ENCODE measurements at places on chromosomes 3 and 15.
A peak's percentile ranks its signal among the peaks of the same experiment; 100 is the strongest.

DNA sequence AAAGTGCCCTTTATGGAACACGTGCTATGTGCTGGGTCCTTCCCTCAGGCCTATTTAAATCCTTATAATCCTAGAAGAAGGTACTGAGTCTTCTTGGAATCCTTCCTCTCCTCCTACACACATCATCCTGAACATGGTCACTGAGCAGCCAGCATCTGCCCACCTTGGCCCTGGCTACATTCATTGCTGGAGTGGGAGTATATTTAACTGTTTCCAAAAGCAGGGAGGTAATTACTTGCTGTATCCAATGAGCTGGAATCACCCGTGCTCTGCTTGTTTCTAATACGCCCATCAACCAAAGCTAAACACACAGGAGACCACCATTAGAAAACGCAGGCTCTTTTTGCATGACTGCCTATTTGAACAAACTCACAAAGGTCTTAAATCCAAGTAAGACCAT is 122.2 kb downstream of the RORA start:
- no peak for DNase-seq

DNA sequence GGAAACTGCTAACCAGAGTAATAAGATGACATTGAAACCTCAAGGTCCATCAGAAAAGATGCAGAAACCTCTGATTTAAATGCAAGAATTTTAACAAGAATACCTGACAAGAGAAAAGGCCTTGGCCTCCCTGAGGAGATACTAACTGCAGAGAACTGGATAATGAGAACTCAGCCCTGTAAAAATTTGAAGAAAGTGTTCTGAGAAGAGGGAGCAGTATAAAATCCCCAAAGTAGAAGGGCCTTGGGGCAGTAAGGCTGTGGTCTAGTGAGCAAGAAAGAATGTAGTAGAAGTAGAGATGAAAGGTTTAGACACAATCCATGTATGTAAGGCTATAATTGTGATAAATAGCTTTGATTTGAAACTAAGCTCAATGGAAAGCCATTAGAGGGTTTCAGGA is 394.1 kb downstream of the ZBBX start:
- no peak for DNase-seq

DNA sequence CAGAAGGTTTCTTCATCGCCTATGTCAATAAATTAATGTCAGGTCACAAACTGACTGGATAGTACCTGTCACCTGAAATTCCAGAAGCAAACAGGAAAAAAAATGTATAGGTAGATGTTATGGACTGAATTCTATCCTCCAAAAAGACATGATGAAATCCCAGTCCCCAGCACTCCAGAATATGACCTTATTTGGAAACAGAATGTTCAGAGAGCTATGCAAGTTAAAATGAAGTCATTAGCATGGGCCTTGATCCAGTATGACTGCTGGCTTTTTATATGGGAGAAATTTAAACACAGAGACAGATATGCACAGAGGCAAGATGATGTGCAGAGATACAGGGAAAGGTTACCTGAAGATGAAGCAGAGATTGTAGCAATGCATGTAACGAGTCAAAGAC is 953.4 kb downstream of the ZPLD1 start:
- no peak for DNase-seq

GRCh38 chr15:56082263-56082761 is 88.9 kb upstream of the NEDD4 start:
- no peak for DNase-seq

DNA sequence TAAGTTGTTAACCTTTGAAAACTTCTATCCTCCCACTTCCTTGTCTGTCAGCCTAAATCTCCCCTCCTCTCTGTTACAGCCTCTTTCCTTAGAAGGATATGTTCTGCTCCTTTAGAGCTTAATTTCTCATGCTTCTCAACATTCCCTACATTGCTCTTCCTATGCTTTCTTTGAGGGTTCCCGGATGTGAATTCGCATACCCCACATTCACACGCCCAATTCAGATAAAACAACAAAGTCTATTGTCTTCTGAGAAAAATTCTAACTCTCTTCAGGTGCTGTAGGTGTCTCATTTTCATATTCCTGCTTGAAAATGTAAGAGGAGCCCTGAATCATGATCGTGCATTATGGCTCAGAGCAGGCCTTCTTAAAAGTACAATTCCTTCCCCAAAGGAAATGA is 171.8 kb upstream of the DPH6 start:
- DNase-seq, result no peak

DNA sequence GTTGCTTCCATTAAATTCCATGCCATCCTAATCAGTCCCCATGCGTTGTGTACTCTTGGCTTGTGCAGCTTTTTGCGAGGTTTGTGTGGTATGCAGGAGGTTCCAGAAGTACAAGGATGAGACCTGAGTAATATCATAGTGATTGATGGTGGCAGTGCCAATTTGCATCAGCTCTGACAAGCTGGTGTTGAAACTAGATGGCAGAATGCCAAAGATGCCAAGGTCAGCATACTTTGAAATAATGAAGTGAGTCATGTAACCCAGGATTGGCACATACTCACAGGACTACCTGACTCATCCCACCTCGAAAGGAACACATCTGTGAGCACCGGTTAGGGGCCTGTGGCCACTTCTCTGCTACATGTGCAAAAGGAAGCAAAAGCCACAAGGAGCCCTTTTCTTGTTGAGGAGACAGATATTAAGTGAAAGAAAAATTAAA is 14.3 kb downstream of the KAT2B start:
- peak; percentile 85 for DNase-seq

DNA sequence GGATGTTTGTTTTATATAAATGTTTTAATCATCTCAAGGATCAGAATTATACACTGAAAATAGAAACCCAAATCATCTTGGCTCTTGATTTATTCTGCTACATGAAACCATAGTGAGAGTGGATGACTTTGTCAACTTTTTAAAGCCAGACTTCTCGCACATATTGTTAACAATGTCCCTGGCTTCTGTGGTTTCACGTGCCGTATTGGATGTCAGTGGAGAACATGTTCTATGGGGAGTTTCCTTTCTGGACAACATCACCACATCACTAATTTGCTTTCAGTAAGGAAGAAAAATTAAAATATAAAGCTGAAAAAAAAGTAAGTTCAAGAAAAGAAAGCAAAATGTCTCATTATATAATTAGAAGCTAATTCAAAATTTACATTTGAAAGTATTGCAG is 297.1 kb upstream of the MME start:
- no peak for DNase-seq

- DNase-seq, result peak; percentile 15
These were observed 7.7 kb downstream of the RASL12 start for GRCh38 chr15:65059931-65060596.

- no peak for DNase-seq
These were observed 204.5 kb upstream of the ST8SIA2 start for GRCh38 chr15:92189166-92189565.

DNA sequence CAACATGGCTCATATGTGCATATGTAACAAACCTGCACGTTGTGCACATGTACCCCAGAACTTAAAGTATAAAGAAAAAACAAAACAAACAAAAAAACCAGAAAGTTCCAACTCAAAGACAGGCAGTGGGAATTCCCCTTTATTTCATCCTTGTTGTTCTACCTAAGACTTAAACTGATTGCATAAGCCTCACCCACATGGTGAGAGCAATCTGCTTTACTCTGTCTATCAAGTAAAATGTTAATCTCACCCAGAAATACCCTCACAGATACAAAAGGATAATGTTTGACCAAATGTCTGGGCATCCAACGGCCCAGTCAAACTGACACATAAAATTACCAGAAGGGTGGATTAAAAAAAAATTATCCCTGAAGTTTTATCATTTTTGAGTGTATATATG is 190.9 kb upstream of the PLSCR5 start:
- DNase-seq, result no peak
